ENCODE measurements at places on chromosomes 11 and 22.

DNA sequence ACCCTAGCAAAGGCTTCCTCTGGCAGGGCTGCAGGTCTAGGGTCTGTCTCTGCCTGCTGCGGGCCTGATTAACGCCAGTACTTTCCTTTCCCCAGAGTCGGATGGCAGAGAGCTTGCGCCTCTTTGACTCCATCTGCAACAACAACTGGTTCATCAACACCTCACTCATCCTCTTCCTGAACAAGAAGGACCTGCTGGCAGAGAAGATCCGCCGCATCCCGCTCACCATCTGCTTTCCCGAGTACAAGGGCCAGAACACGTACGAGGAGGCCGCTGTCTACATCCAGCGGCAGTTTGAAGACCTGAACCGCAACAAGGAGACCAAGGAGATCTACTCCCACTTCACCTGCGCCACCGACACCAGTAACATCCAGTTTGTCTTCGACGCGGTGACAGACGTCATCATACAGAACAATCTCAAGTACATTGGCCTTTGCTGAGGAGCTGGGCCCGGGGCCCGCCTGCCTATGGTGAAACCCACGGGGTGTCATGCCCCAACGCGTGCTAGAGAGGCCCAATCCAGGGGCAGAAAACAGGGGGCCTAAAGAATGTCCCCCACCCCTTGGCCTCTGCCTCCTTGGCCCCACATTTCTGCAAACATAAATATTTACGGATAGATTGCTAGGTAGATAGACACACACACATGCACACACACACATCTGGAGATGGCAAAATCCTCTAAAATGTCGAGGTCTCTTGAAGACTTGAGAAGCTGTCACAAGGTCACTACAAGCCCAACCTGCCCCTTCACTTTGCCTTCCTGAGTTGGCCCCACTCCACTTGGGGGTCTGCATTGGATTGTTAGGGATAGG, 18.6 kb downstream of the RSPH14 start:
- no peak for DNase-seq

- peak; percentile 68 for DNase-seq
Measured at GRCh38 chr11:65315204-65315865, 669 bp downstream of the CDC42EP2 start.

GRCh38 chr11:32052215-32052614, 38.7 kb upstream of the RCN1 start:
- peak; percentile 64 for DNase-seq

DNA sequence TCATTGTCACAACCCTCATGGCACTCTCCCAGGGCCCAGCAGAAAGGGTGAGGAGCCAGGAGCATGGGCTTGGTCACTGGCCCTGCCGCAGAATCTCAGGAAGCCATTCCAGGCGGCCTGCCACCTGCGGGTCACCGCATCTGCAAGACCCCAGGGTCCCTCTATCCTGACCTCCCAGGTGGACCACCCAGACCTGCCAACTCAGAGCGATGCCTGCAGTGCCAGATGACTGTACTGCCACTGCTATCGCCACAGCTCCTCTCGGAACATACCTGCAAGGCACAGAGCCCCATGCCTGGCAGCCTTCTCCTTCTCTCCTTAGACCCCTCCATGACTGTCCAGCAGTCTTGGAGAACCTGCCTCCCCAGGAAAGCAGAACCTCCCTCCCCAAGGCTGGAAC, 26.4 kb upstream of the ELFN2 start:
- no peak for DNase-seq

DNA sequence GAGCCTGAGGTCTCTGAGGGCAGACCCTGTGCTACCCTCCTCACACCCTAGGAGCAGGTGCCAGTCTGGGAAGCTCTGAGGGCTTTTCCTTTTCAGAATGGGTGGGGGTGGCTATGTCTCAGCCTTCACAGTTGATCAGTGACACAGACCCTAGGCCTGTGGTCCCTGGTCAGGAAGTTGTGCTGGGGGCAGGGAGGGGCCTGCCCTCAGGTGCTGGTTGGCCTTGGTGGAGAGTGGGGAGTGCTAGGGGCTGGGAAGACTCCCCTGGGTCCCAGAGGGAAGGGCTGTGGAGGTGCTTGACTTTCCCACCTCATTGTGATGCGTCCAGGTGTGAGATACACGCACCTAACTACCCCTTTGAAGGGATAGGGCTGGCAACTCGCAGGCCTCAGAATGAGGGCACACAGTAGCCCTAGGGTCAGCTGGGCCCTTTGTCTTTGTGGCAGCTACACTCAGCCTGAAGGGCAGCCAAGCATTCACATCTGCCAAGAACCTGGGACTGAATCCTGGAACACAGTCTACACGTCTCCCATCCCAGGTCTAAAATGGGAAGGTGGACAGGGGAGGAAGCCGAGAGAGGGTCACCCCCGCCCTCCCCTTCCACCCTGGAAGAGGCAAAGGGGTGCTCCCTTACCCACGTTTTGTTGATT, 31.2 kb upstream of the ATXN10 start:
- no peak for DNase-seq

DNA sequence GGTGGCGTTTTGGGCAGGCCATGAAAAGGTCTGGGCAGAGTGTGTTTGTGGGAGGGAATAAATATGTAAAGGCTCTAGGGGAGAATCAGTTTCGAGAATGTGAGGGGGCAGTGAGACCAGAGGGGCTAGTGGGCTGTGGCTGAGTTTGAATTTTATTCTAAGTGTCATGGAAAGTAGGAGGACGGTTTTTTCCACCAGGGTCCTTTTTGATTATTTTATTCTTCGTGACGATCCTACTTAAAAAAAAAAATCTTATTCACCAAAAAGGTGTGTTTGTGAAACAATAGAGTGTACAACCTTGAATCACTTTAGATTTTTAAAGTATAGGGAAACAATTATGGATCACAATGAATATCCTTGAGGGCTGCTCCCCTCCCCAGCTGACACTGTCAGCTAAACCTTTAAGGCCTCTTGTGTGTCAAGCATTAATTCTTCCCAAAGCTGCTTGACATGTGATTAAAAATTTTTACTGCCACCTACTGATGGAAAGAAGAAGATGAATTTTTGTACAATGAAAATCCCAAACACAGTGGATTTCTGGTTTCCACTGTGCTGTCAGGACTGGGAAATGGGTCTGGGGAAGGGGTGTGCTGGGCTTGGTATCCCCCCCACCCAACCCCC, 107.5 kb upstream of the OR4B1 start:
- DNase-seq = peak; percentile 64

- no peak for DNase-seq
Measured at GRCh38 chr22:47129902-47130635, 367.6 kb downstream of the TBC1D22A start.

DNA sequence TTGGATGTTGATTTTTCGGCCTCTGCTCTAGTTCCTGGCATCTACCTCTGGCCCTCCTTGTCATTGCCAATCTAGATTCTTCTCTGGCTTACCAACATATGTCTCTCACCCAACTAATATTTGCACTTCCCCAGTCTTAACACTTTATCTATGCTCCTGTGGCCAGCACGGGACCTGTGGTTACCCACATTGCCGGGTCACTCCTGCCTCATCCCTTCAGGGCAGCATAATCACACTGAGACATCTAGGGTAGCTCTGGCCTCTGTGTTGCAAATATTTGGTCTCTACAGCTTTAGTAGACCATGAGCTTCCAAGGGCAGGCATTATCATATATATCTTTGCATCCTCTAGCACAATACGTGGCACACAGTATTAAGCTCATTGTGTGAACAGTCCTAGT, 182.0 kb upstream of the ARHGAP20 start:
- no peak for DNase-seq

- DNase-seq = no peak
Measured at GRCh38 chr22:31055117-31055634, 25.9 kb upstream of the SMTN start.

DNA sequence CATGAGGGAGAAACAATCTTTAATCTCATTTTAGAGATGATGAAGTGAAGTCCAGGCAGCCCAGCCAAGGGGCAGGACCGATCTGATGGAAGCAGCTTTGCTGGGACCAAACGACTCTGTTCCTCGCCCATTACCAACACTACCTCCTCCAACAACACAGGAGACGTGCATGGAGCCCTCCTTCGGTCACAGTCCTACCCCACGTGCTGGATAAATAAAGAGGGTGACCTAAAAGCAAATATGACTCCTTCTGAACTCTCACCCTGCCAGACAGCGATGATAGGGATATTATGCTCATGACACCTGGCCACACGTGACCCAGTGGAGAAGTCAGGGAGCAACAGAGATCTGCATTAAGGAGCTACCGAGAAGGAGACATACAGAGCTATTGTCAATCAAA, 26.0 kb downstream of the SCGB1A1 start:
- peak; percentile 19 for DNase-seq

GRCh38 chr11:76823481-76824028, 37.2 kb upstream of the ACER3 start:
- DNase-seq = peak; percentile 79

DNA sequence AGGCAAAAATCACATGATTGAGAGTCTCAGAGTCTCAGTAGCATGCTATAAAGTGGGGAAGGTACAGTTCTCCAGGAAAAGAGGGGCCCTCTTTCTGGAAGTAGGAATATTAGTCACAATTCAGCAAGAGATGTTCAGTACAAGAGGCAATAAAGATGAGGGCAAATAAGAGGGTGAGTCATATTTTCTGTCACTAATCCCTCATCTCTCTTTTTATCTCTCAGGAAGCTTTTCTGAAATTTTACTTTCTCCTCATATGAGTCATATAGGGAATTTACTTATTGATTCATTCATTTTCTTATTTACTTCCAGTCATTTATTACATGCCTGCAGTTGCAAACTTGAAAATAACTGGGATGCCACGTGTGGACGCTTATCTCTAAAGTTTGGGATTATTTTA, 3.4 kb upstream of the NXPE1 start:
- peak; percentile 67 for DNase-seq

DNA sequence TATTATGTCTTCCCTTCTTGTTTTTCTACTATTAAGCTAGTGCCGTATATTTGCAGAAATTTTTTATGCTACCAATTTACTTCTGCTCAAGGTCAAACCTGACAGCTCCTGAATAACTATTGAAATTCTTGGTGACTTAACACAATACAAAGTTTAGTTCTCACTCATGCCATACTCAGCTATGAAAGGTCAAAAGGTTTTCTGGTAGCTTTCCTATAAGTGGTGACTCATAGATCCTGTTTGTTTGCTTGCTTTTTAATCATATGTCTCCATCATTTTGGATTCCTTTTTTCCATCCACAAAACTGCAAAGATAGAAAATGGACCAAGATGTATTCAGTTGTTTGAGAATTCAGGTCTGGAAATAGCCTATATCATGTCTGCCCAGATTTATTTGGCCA, 855.8 kb upstream of the LRRC4C start:
- DNase-seq = peak; percentile 44

- no peak for DNase-seq
Measured at GRCh38 chr22:38607680-38608079, 37.7 kb upstream of the DMC1 start.

DNA sequence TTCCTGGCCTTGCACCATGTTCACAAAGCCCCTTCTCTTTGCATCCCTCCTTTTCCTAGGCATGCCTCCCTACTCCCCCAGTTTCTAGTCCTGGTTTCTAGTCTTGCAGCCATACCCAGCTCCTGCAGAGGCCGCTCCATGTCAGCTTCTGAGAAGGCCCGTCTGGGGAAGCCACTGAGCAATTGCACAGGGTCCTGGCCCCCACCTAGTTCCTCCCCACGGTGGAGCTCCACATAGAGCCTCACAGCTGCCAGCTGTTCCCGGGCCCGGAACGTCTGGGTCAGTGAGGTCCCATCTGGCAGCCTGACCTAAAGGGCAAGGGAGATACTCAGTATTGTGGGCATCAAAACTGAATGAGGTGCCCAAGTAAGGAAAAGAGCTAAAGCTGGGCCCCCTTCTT, 2.2 kb downstream of the UBXN1 start:
- DNase-seq = no peak

GRCh38 chr11:119754199-119754598, 25.2 kb upstream of the NECTIN1 start:
- no peak for DNase-seq

- DNase-seq = no peak
Measured at GRCh38 chr11:110434952-110435779, 5.4 kb downstream of the FDX1 start.

- no peak for DNase-seq
Measured at GRCh38 chr22:29606320-29606719, 2.9 kb downstream of the NF2 start.

GRCh38 chr11:7292922-7293321, 41.2 kb downstream of the SYT9 start:
- DNase-seq = no peak

DNA sequence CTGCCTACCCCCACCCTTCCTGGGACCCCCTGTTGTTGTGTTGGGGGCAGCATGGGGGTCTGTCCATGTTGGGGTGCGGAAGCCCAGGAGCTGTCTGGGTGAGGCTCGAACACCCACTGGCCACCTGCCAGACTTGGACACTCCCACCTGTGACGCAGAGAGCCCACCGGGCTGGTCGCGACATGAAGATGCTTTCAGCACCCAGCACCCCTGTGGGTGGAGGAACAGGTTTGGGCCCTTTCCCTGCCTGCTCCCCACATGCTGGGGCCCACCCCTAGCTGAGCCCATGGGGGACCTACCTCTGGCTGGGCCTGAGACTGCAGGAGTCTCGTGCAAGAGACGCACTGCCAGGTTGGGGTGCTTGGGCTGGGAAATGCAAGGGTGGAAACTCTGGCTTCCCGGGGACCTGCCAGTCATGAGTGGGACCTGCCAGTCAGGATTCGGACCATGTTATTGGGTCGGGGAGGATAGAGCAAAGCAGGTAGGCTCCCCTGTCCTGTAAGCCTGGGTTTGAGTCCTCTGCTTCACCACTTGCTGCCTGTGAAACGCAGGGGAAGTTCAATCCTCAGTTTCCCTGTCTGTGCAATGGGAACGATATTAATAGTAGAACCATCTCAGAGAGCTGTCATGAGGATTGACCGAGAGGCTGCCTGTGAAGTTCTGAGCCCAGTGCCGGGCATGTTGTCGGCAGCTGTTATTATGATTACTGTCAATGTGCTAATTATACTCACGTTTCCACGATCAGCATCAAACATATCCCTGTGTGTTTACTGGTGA, 24.1 kb downstream of the KIAA1671 start:
- no peak for DNase-seq

GRCh38 chr22:49599039-49599438, 228.6 kb downstream of the BRD1 start:
- DNase-seq = no peak

DNA sequence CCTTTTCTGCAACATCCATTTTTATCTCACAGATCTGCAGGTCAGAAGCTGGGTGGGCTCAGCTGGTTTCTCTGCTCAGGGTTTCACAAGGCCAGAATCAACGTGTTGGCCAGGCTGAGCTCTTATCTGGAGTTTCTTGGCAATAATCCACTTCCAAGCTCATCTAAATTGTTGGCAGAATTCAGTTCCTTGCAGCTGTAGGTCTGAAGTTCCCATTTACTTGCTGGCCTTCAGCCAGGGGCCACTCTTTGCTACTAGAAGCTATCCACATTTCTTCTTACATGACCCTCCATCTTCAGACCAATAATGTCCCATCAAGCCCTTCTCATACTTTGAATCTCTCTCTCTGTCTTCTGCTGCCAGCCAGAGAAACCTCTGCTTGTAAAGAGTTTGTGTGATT, 103.5 kb downstream of the WNT11 start:
- DNase-seq = no peak

- no peak for DNase-seq
Measured at GRCh38 chr11:80616070-80616800, 1175.4 kb upstream of the TENM4 start.

GRCh38 chr11:104916442-104916841, 18.2 kb upstream of the CASP12 start:
- DNase-seq = peak; percentile 8

Measured in fibroblast of mammary gland (primary cell).